Activated T-cell treated with anti-CD3 and anti-CD28 coated beads, Interleukin-2, amount 50 U/mL, for 72 hours (primary cell): ENCODE measurements at places on chromosomes 11 and 22.

DNA sequence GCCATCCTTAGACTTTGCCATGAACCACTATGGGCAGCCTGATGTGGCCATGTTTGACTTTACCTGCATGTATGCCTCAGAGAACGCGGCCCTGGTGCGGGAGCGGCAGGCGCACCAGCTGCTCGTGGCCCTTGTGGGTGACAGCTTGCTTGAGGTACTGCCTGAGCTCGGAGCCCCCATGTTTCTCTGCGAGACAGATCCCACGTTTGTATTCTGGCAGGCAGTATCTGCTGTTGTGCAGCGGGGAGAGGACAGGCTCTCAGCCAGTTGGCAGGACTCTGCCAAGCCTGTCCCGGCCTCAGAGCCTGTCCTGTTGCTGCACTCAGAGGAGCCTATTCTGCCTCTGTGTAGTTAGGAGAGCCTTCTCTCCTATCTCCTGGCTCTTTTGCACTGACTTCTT is 109.9 kb downstream of the MICAL2 start:
- H3K4me1 ChIP-seq, result peaks cover 71% of the 10 kb centered on the region
- H3K27me3 ChIP-seq, result no peaks in the 10 kb centered on the region
- no peak overlapping the region for H3K27ac ChIP-seq
- no peak overlapping the region for H3K4me3 ChIP-seq
- H3K36me3 ChIP-seq, result peaks cover 28% of the 10 kb centered on the region
- no peak for DNase-seq

- no peak overlapping the region for H3K27ac ChIP-seq
- H3K27me3 ChIP-seq, result no peaks in the 10 kb centered on the region
- DNase-seq, result no peak
- no peaks in the 10 kb centered on the region for H3K36me3 ChIP-seq
Measured at GRCh38 chr22:17486313-17486712, 77.0 kb upstream of the SLC25A18 start.

- no peaks in the 10 kb centered on the region for H3K36me3 ChIP-seq
- no peaks in the 10 kb centered on the region for H3K4me1 ChIP-seq
- DNase-seq, result no peak
- no peaks in the 10 kb centered on the region for H3K27me3 ChIP-seq
- no peak overlapping the region for H3K27ac ChIP-seq
Measured at GRCh38 chr11:1231396-1232020, 8.6 kb downstream of the MUC5B start.

DNA sequence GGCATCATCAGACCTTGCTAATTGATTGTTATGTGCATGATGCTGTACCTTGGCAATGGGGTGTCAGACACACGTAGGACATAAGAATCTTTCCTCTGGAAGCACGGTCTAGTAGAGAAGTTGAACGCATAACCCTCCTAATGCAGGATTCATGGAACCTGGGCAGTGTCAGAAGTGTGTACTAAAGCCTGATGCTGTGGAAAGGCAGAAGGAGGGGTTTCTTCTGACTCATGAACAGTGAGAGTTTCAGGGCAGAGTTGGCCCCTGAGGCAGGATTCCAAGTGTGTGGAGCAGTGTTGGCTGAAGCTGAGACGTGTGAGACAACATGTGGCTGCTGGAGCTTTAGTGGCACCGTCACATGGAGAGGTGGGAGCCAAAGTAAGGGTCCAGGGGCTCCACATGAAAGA is 3.5 kb downstream of the PANX1 start:
- no peak for DNase-seq
- H3K27ac ChIP-seq, result no peak overlapping the region
- no peaks in the 10 kb centered on the region for H3K36me3 ChIP-seq
- peaks cover 52% of the 10 kb centered on the region for H3K4me1 ChIP-seq
- no peak overlapping the region for H3K4me3 ChIP-seq
- no peaks in the 10 kb centered on the region for H3K27me3 ChIP-seq

GRCh38 chr22:25548866-25549464 is 15.5 kb upstream of the GRK3 start:
- H3K27ac ChIP-seq, result no peak overlapping the region
- H3K4me3 ChIP-seq, result no peak overlapping the region
- H3K4me1 ChIP-seq, result peaks cover 7% of the 10 kb centered on the region
- H3K27me3 ChIP-seq, result no peaks in the 10 kb centered on the region
- no peak for DNase-seq
